Left ventricle myocardium inferior (tissue), 1 donor: ENCODE measurements at places on chromosomes 7 and 10. TPM values are rescaled to one million over a fixed set of nuclear protein-coding genes. Genes with fewer than 3 reads are reported as not detected.

DNA sequence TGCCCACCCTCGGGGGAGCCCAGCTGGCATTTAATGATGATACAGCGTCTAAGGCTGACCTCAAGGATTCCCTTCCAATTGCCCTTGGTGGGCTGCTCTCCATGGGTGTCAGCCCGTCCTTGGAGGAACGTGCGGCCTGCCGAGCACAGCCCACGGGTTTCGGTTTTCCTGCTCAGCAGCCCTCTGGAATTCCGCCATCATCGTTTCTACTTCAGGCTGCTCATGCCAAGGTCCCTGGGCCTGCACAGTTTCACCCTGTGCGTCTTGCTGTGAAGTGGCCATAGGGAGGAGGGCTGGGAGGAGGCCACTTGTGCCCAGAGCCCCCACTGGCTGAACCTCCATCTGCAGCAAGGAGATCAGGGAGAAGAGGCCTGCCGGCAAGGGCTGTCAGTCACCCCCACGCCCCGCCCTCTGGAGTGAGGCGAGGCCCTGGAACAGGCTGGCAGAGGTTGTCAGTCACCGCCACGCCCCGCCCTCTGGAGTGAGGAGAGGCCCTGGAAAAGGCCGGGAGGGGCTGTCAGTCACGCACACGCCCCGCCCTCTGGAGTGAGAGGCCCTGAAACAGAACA is 82.8 kb downstream of the CHST15 start:
- no peak overlapping the region for H3K4me3 ChIP-seq
- no peak overlapping the region for H3K27ac ChIP-seq
- H3K27me3 ChIP-seq = no peaks in the 10 kb centered on the region

DNA sequence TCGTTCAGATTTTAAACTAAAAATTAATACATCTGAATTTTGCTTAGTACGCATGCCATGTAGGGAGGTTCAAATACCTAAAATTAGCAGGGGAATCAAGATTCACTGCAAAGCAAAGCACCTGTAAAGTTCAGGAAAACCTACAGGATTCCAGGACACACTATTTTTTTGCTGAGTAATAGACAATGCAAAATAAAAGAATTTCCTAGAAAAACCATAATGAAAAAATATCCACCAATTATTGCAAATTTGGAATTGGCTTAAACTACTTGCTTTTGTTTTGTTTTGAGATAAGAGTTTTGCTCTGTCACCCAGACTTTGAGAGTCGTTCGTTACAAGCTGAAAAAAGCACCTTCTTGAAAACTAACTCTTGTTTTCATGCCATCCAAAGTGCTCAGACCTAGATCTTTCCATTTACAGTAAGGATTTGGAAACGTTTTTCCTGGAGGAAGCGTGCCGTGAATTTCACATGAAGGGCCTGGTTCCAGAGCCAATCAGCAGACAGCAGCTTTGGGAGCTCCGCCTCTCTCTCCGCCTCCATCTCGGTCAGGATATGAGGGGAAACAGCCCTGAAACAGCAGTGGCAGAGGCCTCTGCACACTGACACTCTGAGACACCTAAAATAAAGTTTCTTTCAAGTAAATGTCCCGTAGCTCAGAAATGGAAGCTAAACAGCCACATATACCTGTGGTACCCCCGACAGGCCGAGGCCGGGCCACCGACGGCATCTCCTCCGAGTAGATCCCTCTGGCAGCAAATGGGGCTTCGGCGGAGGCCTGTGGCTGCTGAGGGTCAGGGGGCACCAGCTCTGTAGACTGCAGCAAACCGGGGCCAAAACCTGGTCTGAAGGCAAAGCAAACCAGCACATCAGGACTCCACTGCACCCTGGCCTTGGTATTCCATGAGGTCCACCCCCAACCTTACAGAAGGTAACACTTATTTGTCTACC is 45.9 kb upstream of the ATP6V0A4 start:
- no peak for DNase-seq
- no peak overlapping the region for H3K4me3 ChIP-seq
- peaks cover 2% of the 10 kb centered on the region for H3K36me3 ChIP-seq
- no peak overlapping the region for H3K27ac ChIP-seq

GRCh38 chr7:18916826-18917225 is 200.6 kb downstream of the TWIST1 start:
- no peak overlapping the region for H3K4me3 ChIP-seq
- H3K27me3 ChIP-seq = no peaks in the 10 kb centered on the region
- no peaks in the 10 kb centered on the region for H3K4me1 ChIP-seq
- H3K27ac ChIP-seq = no peak overlapping the region
- DNase-seq = no peak

GRCh38 chr10:75352650-75353049 is 48.9 kb downstream of the ZNF503 start:
- H3K27me3 ChIP-seq = peaks cover 11% of the 10 kb centered on the region
- H3K36me3 ChIP-seq = no peaks in the 10 kb centered on the region
- no peak overlapping the region for H3K27ac ChIP-seq
- H3K4me3 ChIP-seq = no peak overlapping the region
- DNase-seq = no peak

GRCh38 chr10:89494575-89494974 is 40.8 kb downstream of the SLC16A12 start:
- no peaks in the 10 kb centered on the region for H3K36me3 ChIP-seq
- no peak for DNase-seq
- H3K27ac ChIP-seq = peak overlapping the region; percentile 77
- no peak overlapping the region for H3K4me3 ChIP-seq
- no peaks in the 10 kb centered on the region for H3K27me3 ChIP-seq

- no peak overlapping the region for H3K4me3 ChIP-seq
- DNase-seq = no peak
- no peaks in the 10 kb centered on the region for H3K27me3 ChIP-seq
- H3K27ac ChIP-seq = no peak overlapping the region
These were observed 293.4 kb upstream of the DKK1 start for GRCh38 chr10:52020702-52021101.

SSC4D gene
- total RNA-seq = 0.99 TPM

GRCh38 chr10:33666686-33667480 is 332.4 kb upstream of the NRP1 start:
- H3K27ac ChIP-seq = no peak overlapping the region
- H3K4me1 ChIP-seq = peaks cover 22% of the 10 kb centered on the region
- no peaks in the 10 kb centered on the region for H3K27me3 ChIP-seq
- DNase-seq = no peak

SMC3 gene
- 20.9 TPM for total RNA-seq

DNA sequence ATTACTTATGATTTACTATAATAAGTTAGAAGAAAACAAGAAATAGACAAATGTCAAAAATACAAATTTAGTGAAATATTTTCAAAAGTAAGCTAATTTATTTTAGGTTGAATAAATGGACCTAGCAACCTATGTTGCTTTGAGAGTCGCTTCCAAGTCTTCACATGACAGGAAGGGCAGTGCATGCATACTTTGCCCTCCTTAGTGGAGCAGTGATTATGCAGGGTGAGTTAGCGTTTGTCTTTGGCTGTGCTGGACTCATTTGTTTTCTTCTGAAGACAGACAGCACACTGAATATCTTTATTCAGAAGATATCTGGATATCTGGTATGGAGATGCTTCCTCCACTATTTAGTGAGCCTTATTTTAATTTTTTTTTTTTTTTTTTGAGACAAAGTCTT is 102.5 kb downstream of the SRI start:
- H3K27me3 ChIP-seq = no peaks in the 10 kb centered on the region
- no peak overlapping the region for H3K4me3 ChIP-seq
- no peak for DNase-seq
- H3K27ac ChIP-seq = no peak overlapping the region
- H3K36me3 ChIP-seq = no peaks in the 10 kb centered on the region
- H3K4me1 ChIP-seq = peaks cover 24% of the 10 kb centered on the region

DNA sequence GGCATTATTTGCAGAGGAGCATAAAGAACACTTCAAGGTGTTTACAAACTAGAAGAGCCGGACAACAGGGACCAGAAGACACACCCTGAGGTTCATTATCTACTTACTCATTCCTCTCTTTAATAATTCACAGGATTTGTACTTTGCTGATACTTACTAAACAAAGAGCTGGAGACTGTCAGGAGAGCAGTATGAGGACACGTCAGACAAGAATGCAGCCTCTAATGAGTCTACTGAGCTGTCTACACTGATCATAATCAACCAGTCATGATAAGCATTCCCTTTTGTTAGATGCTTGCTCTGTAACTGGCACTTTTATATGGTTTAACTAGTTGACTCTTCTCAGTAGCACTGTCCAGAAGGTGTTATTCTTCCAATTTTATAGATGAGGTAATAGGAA is 243.3 kb upstream of the CDC14C start:
- H3K36me3 ChIP-seq = no peaks in the 10 kb centered on the region
- H3K27ac ChIP-seq = no peak overlapping the region
- no peaks in the 10 kb centered on the region for H3K4me1 ChIP-seq
- no peaks in the 10 kb centered on the region for H3K27me3 ChIP-seq
- H3K4me3 ChIP-seq = no peak overlapping the region
- DNase-seq = no peak

IGF2BP3 gene
- total RNA-seq = 0.38 TPM

DNA sequence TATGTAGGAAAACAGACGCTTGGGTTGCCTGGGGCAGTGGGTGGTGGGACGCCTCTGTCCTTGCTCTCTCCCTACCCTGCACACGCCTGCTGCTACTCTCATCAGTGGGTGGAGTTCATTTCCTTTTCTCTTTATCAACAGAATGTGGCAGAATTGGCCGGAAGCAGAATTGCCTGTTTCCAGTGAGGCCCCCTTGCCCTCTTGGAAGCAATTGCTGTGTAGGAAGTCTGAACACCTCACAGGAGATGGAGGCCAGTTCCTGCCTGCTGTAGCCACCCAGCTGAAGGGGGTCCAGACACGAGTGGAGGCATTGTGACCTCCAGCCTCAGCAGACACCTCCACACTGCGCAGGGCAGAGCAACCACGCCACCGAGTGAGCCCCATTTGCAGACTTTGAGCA is 331.6 kb upstream of the ZNF32 start:
- H3K27ac ChIP-seq = peak overlapping the region; percentile 22
- no peaks in the 10 kb centered on the region for H3K36me3 ChIP-seq
- H3K4me1 ChIP-seq = peaks cover 27% of the 10 kb centered on the region
- no peaks in the 10 kb centered on the region for H3K27me3 ChIP-seq
- no peak overlapping the region for H3K4me3 ChIP-seq
- DNase-seq = no peak

MYO3A gene
- total RNA-seq = not detected

DNA sequence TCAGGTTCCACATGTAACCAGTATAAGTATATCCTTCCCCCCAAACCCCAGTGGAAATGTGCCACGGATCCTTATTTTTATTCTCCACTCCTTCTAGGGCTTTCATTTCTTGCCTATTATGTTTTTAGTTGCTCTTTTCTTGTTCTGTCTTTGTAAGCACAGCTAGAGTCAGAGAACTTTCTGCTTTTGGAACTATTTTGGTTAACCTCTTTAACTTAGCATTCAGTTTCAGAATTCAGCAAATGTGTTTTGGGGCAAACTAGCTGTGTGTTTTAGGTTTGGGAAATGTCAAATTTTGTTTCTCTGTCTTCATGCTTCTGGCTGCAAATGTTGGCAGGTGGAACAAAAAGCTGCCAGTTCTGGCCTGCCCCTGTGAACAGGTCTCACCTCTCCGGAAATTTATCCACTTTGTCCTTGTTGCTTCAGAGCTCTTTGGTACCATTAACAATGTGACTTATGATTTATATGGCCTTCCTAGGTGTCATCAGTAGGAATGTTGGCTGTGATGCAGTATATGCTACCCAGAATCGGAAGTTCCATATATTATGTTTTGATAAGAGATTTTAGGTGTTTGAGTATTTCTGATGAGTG is 156.1 kb downstream of the ADK start:
- no peak overlapping the region for H3K4me3 ChIP-seq
- H3K36me3 ChIP-seq = no peaks in the 10 kb centered on the region
- DNase-seq = no peak
- H3K4me1 ChIP-seq = peaks cover 14% of the 10 kb centered on the region
- no peak overlapping the region for H3K27ac ChIP-seq

PNLIPRP3 gene
- not detected for total RNA-seq

DNA sequence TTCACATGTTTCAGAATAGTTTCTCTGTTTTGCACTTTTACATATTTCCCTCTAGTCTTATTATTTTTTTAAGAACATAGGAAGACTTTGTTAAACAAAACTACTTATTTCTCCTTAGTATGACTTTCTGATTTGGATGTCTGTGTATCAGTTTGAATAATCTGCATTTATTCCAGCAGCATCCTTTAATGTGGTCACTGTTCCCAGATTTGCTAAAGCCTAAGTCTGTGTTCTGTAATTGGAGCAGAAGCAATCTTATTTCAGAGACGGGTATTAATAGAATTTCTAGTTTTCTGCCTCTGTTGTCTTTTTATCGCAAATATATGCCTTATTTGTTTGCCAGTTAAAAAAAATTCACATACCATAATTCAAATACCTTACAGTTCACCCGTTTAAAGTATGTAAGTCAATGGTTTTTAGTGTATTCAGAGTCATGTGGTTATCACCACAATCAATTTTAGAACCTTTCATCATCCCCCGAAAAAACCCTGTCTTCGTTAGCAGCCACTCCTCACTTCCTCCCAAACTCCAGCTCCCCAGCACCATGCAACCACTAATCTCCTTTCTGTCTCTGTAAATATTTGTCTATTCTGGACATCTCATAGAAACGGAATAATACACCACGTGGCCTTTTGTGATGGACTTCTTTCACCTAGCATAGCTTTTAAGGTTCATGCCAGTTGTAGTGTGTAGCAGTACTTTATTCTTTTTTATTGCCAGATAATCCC is 58.7 kb downstream of the INPP5F start:
- no peak for DNase-seq
- H3K27me3 ChIP-seq = no peaks in the 10 kb centered on the region
- peaks cover 3% of the 10 kb centered on the region for H3K4me1 ChIP-seq
- H3K27ac ChIP-seq = no peak overlapping the region
- no peaks in the 10 kb centered on the region for H3K36me3 ChIP-seq
- no peak overlapping the region for H3K4me3 ChIP-seq

GRCh38 chr10:86349940-86350630 is 16.5 kb downstream of the GRID1 start:
- H3K4me3 ChIP-seq = no peak overlapping the region
- H3K36me3 ChIP-seq = no peaks in the 10 kb centered on the region
- peaks cover 28% of the 10 kb centered on the region for H3K4me1 ChIP-seq
- no peak overlapping the region for H3K27ac ChIP-seq
- no peaks in the 10 kb centered on the region for H3K27me3 ChIP-seq

GRID2IP gene
- not detected for total RNA-seq

GRCh38 chr7:14902589-14903067 is at the start of gene DGKB:
Gene DGKB (minus strand): TSS chr7:14902751.
- peak; percentile 20 for DNase-seq
- H3K36me3 ChIP-seq = no peaks in the 10 kb centered on the region
- peak within 1 kb of the TSS; percentile 63 for H3K4me3 ChIP-seq
- H3K27me3 ChIP-seq = peaks cover 4% of the 10 kb centered on the region
- H3K4me1 ChIP-seq = peaks cover 16% of the 10 kb centered on the region
- H3K27ac ChIP-seq = peak within 1 kb of the TSS; percentile 33

COBL gene
- total RNA-seq = 77.1 TPM
